ENCODE measurements at places on chromosomes 4 and X. TPM values are rescaled to one million over a fixed set of nuclear protein-coding genes. Genes with fewer than 3 reads are reported as not detected.
A peak's percentile ranks its signal among the peaks of the same experiment; 100 is the strongest.

The ABCD1 gene
- total RNA-seq, result 20.9 TPM

The SSX2 gene
- not detected for total RNA-seq

The S100P gene
- total RNA-seq, result not detected

The IL21 gene
- not detected for total RNA-seq

The KIT gene
- 129 TPM for total RNA-seq

The CYLC1 gene
- not detected for total RNA-seq

The TBC1D25 gene
- 14.2 TPM for total RNA-seq

The NHSL2 gene
- 36.9 TPM for total RNA-seq

The MOB1B gene
- total RNA-seq, result 18.3 TPM

The ANK2 gene
- 4.1 TPM for total RNA-seq

The ADH1A gene
- total RNA-seq, result not detected

- DNase-seq, result no peak
Measured at GRCh38 chr4:75800972-75801371, 76.6 kb downstream of the USO1 start.

DNA sequence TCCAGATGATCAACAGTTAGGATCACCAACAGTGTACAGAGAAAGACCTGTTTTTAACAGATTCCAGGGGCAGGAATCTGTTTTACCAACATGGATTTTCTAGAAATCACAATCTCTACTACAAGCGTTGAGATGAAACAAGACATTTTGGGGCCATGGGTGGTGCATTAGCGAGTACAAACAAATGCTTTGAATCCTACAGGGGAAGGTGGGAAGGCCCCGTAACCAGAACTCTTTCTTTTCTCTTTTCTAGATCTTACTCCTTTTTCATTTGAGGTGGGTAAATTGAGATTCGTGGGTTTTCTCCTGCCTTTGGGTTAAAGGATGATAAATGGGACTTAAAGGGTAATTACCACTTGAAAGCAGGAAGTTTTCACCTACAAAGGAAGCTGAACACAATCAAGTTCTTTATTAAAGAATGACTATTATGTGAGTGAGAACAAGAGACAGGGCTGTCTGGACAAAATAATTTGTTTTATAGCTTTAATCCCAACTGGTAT, 189.9 kb upstream of the ANXA3 start:
- DNase-seq, result no peak

- DNase-seq, result no peak
Measured at GRCh38 chr4:174928575-174929253, 10.6 kb downstream of the ADAM29 start.

DNA sequence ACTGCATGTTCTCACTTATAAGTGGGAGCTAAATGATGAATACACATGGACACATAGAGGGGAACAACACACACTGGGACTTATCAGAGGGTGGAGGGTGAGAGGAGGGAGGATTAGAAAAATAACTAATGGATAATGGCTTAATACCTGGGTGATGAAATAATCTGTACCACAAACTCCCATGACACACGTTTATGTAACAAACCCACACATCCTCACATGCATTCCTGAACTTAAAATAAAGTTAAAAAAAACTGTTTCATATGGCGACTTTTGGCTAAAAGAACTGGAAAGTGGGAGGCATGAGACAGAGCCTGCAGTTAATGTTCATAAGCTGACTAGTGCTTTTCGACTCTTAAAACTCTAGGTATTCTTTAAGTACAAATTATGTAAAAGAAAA, 98.9 kb upstream of the NPFFR2 start:
- no peak for DNase-seq

GRCh38 chr4:6894528-6895498, 14.8 kb upstream of the TBC1D14 start:
- DNase-seq, result no peak

DNA sequence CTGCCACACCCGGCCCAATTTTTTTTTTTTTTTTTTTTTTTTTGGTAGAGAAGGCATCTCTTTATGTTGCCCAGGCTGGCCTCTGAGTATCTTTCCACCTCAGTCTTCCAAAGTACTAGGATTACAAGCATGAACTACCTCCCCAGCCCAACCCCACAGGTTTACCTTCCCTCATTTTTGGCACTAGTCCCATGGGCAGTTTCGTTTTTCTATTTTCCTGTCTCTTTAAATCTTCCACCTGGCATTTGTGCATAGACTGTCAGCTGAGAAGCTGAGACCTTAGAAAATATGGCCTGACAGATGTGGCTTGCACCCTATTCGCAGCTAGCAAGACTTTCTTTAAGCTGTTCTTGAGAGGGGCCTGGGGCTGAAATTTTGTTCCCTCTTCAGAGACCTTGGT, 27.9 kb downstream of the TNIP2 start:
- DNase-seq, result no peak

DNA sequence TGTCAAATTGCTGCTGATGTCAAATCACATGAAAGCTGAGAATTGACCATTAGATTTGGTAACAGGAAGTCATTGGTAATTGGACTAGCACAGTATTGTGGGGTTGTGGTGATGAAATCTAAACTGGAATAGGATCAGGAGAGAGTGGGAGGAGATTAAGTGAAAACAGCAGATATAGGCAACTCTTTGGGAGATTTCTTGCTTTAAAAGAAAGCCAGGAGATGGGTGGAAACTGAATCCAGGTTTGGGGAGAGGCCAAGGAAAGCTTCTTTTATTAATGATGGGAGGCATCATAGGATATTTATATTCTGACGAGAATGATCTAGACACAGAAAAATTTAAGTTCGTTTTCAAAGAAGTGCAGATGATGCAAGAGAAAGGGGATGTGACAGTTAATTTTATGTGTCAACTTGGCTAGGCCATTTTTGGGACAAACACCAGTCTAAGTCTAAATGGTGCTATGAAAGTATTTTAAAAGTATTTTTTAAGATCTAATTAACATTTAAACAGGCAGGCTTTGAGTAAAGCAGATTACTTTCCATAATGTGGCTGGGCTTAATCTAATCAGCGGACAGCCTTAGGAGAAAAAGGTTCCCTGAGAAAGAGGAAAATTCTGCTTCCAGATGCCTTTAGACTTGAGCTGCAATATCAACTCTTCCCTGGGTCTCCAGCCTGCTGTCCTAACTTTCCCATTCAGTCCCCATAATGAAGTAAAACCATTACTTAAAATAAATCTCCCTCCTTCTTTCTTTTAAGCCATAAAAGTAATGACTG, 24.7 kb downstream of the SEC24D start:
- no peak for DNase-seq

DNA sequence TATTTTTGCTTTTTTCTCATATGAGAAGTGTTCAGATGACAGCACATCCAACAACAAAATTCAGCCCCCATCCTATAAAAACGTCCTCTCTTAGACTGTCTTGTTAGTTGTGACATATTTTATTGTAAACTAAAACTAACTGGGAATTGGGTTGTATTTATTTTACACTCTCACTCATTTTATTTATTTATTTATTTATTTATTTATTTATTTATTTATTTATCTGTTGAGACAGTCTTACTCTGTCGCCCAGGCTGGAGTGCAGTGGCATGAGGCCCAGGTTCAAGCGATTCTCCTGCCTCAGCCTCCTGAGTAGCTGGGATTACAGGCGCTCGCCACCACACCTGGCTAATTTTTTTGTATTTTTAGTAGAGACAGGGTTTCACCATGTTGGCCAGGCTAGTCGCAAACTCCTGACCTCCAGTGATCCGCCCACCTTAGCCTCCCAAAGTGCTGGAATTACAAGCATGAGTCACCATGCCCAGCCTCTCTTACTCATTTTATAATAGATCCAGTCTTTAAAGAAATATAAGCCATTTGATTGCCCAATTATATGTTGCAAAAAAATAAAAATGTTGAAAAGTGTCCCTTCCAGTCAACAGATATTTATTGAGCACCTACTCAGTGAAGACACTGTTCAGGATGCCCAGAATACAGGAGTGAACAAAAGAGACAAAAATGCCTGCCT, 44.6 kb downstream of the PALLD start:
- DNase-seq, result no peak

- no peak for DNase-seq
Measured at GRCh38 chr4:76564123-76564915, 129.3 kb downstream of the SHROOM3 start.

- no peak for DNase-seq
Measured at GRCh38 chrX:459611-460010, 72.9 kb upstream of the PPP2R3B start.

DNA sequence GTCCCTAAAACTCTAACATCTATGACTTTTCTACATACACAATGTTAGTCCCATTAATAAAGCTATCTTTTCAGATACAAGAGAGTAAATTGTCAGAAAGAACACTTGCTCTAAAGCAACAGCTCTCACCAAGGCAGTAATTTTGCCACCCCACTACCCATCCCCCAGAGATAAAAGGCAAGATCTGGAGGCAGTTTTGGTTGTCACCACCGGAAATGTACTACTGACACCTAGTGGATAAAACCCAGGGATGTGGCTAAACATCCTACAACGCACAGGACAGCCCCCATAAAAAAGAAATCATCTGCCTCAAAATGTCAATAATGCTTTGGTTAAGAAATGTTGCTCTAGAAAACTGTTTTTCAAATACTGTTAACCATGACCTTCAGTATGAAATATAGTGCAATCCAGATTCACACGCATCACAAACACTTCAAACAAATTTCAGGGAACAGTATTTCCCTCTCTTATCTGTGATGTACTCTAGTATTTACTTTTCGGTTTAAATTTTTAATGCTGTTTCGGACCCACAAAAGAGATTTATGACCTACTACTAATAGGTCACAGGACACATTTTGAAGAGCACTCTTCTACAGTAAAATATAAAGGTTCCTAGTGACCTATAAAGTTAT, 5.1 kb downstream of the FBXL5 start:
- DNase-seq, result no peak

- DNase-seq, result no peak
Measured at GRCh38 chr4:181559637-181560036, 683.6 kb upstream of the TENM3 start.

- DNase-seq, result no peak
Measured at GRCh38 chr4:111037591-111038360, 414.9 kb upstream of the PITX2 start.

- no peak for DNase-seq
Measured at GRCh38 chr4:138367942-138368341, 125.8 kb upstream of the SLC7A11 start.

DNA sequence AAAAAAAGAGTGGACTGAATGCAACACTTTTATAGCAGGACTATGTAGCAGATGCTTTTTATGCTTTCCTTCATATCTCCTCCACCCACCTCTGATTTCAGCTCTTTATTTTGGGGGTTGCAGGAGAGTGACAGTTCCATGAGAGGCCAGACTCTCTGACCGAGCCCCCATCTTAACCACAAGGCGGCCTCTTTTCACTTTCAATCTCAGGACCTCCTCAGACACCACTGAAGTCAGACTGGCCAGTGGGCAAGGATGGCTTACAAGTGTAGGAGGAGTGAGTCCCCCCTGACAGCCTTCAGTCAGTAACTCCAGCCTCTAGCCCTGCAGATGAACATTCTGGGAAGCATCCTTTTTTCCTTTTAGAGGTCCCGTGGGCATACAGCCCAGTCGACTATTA, 140.8 kb downstream of the FRAS1 start:
- DNase-seq, result no peak

DNA sequence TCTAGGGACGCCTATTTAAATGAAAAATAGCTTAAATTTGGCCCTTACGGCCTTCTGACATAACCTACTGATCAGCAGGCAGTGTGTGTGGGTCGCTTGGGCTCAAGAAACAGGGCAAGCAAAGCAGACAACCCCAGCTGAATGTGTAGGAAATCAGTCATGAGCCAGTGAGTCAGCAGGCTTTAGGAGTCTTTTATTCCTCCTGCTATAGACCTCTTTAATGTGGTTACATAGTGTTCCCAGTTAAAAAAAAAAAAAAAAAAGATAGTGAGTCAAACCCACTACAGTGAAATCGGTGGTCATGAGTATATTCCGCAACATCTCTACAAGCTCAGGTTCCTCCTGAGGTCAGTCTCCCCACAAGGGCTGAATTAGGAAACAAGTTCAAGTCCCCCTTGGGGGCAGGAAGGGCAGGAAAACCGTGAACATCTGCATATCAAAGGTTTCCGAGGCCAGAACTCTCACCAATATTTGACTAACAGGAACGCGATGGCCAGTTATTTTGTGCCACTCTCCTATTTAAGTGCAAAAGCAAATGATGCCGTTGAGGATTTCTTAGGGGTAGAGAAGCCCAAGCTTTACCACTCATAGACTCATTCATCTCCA, 32.7 kb downstream of the ACSL1 start:
- DNase-seq, result peak; percentile 71

DNA sequence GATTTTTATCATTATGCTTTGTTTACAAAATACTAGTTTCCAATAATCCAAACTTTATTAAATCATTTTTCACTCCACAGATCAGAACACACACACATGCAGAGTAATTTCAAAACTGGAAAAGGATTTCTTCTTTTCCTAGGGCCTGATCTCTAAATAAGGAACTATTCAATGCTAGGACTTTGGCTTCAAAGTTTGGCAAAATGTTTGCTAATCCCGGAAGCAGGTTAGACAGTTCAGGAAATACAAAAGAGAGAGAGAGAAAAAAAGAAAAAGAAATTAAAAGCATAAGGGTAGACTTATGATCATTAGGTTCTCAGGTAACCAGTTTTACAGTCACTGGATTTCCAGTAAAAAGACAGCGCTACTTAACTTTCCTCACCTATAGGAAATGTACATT, 211.0 kb downstream of the DCLK2 start:
- DNase-seq, result no peak

GRCh38 chr4:2259541-2260343, 2.2 kb downstream of the MXD4 start:
- no peak for DNase-seq

- no peak for DNase-seq
Measured at GRCh38 chr4:115343171-115343570, 229.8 kb upstream of the NDST4 start.

- DNase-seq, result no peak
Measured at GRCh38 chr4:25174674-25175073, 14.4 kb upstream of the SEPSECS start.

- no peak for DNase-seq
Measured at GRCh38 chr4:158826057-158826456, 57.2 kb downstream of the FNIP2 start.

- DNase-seq, result no peak
Measured at GRCh38 chr4:12679217-12679616, 804.9 kb downstream of the RAB28 start.

GRCh38 chrX:109347632-109348031, 134.3 kb downstream of the GUCY2F start:
- peak; percentile 42 for DNase-seq

DNA sequence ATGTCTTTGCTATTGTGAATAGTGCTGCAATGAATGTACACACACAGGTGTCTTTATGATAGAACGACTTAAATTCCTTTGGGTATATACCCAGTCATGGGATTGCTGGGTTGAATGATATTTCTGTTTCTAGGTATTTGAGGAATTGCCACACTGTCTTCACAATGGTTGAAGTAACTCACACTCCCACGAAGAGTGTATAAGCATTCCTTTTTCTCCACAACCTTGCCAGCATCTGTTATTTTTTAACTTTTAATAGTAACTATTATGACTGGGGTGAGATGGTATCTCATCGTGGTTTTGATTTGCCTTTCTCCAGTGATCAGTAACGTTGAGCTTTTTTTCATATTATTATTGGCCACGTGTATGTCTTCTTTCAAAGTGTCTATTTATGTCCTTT, 17.6 kb upstream of the DCUN1D4 start:
- no peak for DNase-seq

Measured in glomerular endothelial cell (primary cell).